ENCODE measurements at places on chromosomes 5 and 9.

DNA sequence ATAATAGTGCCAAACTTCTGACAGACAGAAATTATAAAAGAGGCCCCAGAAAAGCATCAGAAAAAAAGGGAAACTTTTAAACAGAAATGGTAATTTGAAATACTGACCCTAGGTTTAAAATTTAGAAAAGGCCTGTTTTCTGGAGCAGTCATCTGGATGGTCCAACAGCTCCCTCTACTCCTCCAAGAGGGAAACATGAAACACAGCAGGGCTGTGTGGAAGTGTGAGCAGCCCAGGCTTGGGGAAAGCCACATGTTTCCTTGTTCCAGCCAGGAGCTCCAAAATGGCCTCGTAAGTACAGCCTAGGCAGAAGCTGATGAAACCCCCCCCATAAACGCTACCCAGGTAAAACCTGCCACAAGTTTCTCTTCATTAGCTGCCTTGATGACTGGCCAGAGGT is 499.3 kb upstream of the ADAMTS16 start:
- no peak for DNase-seq

GRCh38 chr5:65120371-65120967 is 351.7 kb downstream of the CWC27 start:
- DNase-seq = no peak

DNA sequence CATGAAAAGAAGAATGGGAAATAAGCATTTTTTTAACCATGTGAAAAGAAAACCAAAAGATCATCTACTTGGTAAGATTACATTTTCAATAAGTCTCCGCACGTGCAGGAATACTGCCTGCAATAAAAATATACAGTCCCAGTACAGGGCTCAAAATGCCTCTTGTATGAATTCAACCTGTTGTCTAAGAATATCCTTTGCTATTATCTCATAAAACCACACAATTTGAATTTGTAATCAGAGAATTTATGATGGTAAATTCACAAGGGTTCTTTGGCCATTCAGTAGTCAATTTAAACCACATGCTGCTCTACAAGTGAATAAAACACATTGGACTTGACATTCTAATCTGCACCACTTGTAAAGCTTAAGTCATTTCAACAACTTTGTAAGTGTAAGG is 46.6 kb downstream of the ST8SIA4 start:
- DNase-seq = no peak

DNA sequence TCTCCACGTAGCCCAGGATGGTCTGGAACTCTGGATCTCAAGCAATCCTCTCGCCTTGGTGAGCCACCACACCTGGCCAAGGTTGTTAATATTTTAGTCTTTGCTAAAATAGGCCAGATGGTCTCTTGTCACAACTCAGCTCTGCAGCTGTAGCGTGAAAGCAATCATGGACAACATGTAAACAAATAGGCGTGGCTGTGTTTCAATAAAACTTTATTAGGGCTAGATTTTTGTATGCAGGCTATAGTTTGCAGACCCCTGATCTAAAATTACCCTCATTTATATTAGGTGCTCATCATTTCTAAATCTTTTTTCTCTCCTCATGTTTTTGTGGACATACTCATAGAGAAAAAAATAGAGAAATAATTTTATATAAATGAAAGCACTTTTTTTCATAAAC is 72.1 kb upstream of the SLC28A3 start:
- no peak for DNase-seq

- no peak for DNase-seq
These were observed 9.5 kb downstream of the SHC3 start for GRCh38 chr9:89168901-89169813.

DNA sequence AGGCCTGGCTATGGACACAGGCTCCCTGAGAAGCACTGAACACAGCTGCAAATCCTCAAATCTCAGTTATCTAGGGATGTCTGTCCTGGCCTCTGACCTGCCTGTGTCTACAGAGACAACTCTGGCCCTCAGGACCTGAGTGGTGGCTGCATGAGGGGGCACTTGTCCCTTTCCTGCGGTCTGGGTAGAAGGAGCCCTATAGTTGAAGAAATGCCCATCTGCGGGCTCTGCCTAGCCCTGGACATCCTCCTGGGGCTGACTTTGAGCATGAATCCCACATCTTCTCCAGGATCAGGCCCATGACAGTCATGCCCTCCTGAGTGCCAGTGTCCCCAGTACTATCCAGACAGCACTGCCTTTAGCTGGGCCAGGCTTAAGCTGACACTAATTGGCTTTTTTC is 10.0 kb downstream of the DNAJB5 start:
- DNase-seq = no peak

GRCh38 chr5:179268399-179268952 is 76.8 kb downstream of the ADAMTS2 start:
- no peak for DNase-seq

GRCh38 chr5:137731176-137731575 is 4.7 kb downstream of the KLHL3 start:
- no peak for DNase-seq

DNA sequence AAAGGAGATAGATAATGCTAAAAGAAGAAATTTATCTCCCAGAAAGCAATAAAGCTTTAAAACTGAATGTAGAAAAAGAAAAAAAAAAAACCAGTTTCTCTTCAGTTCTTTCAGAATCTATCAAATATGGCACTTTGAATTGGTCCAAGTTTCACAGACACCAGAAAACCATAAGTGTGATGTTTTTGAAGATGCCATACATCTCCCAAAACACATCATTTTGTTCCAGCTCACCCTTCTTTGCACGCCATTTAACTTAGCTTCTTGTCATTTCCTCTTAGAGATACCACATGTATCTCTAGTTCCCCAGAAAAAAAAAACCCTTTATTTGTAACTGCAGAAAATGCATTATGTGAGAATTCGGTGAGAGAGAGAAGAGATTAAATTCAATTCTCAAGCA is 46.1 kb upstream of the MAMDC2 start:
- no peak for DNase-seq

- no peak for DNase-seq
These were observed 146.0 kb downstream of the C9orf50 start for GRCh38 chr9:129474740-129475404.

GRCh38 chr9:132514011-132514744 is 68.2 kb upstream of the BARHL1 start:
- no peak for DNase-seq

DNA sequence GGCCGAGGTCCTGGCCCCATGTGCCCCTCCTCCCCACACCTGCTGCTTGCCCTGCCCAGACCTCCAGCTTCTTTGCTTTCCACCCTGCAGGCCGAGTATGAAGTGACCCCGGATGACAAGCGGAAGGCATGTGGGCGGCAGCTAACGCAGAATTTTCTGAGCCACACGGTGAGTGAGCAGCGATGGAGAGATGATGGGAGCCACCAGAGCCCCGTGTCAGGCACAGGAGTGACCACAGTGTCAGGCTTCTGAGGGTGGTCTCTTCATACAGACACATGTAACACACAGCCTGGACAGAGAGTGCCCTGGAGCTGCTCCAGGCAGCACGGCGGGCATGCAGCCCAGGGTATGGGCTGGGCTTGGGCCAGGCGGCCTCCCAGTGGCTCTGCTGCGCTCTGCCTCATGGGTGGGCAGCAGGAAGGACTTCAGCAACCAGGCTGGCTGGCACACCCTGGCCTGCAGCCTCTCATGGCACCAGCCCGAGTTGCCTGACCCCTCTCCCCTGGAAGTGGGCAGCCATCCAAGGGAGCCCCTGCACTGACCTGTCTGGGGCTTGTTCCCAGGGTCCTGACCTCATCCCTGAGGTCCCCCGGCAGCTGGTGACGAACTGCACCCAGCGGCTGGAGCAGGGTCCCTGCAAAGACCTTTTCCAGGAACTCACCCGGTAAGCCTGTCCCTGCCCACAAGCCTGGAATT is 5.8 kb downstream of the GRK6 start:
- DNase-seq = no peak

GRCh38 chr5:95631991-95632675 is 12.2 kb downstream of the GPR150 start:
- DNase-seq = peak; percentile 74

DNA sequence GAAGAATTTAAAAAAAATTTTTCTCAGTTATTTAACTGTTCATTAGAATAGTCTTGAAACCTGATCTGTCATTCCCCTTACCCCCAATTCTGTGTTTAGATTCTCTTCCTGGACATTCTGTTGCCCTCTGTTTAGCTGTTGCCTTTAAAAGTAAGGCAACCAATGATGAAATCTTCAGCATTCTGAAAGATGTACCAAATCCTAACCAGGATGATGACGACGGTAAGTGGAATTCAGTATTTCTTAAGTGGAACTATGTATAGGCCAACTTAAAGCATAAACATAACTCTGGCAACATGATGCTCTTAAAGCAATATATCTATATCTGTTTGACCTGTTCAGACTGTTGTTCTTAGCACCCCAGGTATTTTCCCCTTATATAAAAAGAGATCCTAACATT is 27.2 kb downstream of the NCBP1 start:
- DNase-seq = no peak

DNA sequence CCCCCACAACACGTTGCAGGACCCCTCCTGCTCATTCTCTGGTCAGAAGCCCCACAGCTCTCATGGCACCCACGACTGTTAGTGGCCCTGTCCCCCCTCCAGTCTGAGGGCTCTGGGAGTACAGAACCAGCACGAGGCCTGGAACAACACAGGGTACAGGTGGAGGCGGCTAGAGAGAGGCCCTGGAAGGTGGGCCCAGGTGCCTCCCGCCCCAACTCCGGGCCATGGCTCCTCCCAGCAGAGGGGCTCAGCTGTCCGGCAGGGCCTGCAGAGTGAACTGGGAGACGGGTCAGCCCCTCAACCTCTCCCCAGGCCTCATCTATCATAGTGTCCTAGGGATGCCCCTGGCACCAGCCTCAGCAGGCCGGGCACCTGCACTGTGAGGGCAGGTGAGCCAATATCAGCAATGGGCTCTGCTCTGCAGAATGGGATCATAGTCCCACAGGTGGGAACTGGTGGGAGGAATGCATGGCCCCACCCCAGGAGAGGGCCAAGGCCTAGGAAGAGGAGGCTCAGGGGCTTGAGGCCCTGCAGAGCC is 58.6 kb downstream of the BARX1 start:
- no peak for DNase-seq

DNA sequence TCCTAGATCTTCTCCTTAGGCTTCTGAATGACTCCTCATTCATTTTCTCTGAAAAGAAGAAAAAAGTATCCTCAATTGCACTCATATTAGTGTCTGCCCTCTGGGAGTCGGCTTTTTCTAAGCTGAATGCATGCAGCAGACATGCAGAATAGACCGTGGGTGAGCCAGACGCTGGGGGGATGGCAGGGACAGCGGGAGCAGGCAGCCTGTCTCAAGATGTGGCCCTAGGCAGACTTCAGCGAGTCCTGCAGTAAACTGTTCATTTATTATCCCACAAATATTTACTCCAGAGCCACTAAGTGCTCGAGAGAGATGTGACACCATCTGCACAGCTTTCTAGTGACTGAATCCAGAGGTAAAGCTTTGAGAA is 164.9 kb upstream of the RAI14 start:
- no peak for DNase-seq

GRCh38 chr9:3977614-3978112 is 322.2 kb downstream of the GLIS3 start:
- no peak for DNase-seq

DNA sequence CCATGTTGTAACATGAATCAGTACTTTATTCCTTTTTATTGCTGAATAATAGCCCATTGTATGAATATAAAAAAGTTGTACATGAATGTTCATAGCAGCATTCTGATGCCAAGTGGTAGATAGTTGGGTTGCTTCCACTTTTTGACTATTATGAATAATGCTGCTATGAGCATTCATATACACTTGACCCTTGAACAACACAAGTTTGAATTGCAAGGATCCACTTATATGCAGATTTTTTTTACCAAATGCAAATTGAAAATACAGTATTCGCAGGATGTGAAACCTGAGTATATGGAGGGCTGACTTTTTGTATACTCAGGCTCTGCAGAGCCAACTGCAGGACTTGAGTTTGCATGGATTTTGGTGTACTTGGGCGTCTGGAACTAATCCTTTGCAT is 14.7 kb upstream of the SIL1 start:
- no peak for DNase-seq

DNA sequence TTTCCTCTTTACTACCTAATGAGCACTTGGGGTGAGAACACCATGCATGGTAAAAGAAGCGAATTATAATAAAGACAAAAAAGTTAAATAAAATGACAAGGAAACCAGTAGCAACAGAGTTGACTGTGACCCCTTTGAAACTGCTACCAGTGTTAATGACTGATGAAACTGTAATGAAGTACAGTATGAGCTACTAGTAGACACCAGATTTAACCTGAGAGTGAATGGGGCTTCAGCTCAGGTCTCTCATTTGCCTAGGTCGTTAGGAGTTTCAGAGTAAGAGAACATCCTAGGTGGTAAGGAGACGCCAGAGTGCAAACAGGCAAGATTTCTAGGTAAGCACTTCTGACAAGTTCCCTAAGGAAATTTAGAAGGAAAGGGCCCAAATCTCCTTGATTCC is 346.4 kb downstream of the BNC2 start:
- no peak for DNase-seq

- DNase-seq = no peak
These were observed 370.1 kb downstream of the BNC2 start for GRCh38 chr9:16500386-16500785.

DNA sequence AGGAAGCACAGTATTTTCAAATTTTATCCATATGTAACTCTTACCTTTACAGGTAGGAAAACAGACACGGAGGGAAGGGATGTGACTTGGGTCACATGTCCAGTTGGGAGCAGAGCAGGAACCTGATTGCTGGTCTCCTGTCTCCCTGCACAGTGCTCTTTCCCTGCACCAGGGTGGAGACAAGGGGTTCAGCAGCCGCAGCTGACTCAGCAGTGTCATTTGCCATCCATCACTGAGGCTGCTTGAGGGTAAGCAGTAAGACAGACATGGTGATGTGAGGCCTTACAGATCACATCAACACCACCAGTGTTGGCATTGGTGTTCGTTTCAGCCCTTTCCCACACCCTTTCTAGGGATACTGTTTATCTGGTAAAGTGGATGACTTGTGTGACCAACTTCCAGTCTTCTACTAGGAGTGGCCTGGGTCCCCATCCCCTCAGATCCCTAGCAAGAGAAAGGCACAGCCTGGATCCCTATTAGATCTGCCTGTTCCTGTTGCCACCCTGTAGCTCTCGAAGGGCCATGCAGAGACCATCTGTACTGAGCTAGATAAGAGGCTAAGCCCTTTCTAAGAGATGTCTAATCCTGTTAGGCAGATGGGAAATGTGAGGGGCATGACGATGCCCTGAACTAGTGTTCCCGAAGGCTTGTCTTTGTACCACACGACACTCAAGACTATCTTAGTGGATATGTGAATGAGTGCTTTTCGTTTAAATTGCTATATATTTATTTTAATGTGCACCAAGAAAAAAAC is 29.1 kb downstream of the FRMPD1 start:
- DNase-seq = no peak

DNA sequence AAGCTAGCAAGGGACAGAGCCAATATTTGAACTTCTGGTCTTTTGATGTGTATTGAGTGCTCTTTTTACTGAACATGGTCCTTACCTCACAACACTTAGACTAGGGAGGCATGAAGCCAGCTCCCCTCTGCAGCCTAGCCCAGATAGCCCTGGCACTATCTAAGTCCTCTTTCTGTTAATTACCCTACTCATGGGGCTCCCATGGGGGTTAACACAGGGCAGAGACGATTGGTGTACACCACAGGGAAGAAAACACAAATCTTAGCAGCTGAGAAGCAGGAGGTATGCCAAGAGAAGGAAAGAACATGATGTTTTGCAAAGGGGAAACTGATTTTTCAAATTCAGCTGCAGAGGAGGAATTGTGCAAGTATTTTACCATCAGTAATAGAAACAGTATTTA is 383.8 kb downstream of the TMEM232 start:
- DNase-seq = no peak
